ENCODE measurements at places on chromosomes 5 and 9.
A peak's percentile ranks its signal among the peaks of the same experiment; 100 is the strongest.

DNA sequence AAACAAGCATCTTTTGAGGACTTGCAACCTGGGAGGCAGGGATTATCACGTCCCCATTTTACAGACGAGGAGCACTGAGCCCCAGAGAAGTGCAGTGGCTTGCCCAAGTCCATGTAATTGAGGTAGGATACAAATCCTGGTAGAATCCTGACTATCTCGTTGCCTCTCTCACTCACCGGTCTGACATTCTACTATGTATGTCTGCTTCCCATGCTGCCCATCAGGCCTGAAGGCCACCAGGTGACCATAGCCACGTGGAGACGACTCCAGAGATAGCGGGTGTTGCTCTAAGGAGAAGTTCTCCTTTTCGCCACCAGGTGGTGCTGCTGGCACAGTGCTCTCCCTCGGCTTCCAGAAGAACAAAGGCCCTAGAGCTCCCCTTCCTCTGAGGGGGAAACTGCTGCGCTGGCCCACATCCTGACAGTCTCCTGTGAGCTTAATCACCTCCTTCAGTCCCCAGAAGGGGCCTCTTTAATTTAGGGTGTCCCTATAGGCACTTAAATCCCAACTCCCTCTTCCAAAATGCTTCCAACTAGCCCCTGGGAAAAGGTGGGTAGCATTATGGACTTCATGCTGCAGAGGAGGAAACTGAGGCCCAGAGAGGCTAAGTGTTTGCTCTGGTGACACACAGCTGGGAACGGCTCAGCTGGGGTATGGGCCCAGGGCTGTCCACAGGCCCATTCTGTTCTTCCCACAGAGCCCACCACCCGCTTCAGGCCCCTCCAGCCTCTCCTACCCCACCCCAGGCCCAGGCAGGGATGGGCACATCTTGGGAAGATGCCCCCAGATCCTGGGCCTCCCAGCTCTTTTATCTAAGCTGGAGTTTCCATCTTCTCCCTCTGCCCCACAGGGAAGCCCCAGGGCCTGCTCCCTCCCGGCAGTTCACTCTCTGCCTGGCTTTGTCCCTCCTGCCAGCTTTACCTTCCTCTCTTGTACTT lies 6.4 kb downstream of the SLC34A1 start:
- peak; percentile 82 for DNase-seq

DNA sequence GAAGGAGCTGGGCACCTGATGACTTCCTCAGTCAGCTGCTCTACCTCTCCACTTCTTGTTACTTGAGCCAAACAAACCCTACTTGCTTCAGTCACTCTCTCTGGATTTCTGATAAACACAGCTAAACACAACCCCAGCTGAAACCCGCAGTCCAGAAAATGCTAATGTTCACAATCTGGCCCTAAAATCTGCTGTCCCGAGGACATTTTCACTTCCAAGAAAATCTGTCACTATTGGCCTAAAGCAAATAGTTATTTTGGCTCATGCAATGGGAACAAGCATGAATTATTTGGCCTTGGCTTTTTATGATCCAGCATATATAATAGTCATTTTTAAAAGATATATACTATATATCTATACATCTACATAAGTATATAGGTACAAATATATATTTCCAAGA lies 19.1 kb downstream of the FAM81B start:
- no peak for DNase-seq

DNA sequence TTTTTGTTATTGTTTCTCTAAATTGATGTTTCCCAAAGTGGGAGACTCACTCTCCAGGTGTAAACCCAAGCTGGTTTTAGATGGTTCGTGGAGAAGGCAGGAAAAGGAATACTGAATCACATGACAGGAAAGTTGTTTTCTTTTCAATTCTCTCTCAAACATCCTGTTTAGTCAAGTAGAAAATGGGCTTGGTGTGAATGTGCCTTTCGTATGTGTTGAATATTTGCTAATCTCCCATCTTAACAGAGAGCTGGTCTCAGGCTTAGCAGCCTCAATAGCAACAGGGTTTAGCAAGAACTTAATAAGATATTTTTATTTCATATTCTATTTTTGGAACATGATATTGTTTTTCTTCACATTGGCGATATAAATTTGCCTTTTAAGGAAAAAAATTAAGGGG lies 119.7 kb downstream of the INSYN2B start:
- DNase-seq: no peak

- no peak for DNase-seq
These were observed 19.3 kb upstream of the F2RL2 start for GRCh38 chr5:76642390-76643040.

DNA sequence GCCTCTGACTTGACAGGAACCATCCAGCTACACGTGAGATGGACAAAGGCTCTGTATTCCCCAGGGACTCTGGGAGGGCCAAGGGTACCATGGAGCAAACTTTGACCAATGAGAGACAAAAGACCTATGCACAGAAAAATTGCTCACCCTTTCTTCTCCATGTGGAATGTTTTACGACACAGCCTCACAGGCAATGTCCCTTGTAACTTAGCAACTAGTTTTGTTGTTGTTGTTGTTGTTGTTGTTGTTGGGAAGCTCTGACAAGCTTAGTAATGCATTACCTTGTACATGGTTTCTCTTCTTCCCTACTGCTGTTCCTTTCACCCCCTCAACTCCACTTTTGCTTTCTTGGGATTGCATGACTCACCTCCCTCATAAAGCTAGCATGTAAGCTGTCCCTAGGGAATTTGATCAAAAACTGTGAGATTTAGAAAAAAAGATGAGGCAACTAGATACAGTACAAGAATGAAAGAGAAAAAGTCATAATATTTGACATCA lies 550.9 kb downstream of the RAB3C start:
- DNase-seq: no peak

- DNase-seq: no peak
These were observed 124.2 kb downstream of the WNK2 start for GRCh38 chr9:93308158-93308602.

DNA sequence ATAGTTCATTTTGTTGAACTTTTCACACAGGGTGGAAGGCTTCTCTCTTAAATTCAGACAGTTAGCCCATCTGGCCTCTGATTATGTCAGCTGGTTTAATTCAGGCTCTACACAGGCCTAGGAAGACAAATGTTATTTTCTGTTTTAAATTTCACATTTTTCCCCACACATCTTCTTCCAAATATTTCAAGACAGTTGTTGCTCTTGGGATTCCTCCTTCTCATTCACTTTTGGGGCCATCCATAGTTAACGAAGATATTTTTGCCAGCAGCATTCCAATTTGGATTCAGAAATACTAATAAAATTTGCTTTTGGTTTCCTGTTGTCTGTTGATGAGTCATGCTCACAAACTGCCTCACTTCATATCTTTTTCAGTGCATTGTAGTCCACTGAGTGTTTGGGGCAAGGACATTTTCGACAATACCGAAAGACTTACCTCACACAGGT lies 475.4 kb downstream of the DMAC1 start:
- DNase-seq: no peak

- no peak for DNase-seq
These were observed 141.0 kb downstream of the MEF2C start for GRCh38 chr5:88741964-88742363.

GRCh38 chr5:44827681-44828080 lies 18.9 kb downstream of the MRPS30 start:
- no peak for DNase-seq

DNA sequence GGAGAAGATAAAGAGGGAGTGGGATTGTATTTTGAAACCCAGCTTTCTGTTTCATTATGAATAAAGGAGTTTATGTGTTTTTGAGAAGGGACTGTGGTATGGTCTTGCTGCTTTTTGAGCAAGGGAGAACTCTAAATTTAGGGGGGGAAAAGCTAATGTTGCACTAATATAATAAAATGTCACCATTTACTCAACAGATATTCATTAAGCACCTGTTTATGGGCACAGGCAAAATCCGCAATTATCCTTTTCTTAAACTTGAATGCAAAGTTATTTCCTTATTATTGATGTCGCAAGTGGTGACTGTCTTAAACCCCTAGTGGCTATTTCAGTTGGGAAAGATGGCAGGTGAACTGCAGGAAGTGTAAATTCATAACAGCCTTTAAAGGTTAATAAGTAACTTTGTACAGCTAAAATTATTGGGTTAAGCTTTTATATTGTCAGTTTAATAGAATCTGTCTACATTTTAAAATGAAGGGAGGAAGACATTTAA lies 1.5 kb downstream of the CDC42SE2 start:
- peak; percentile 26 for DNase-seq

GRCh38 chr5:95973793-95974325 lies 12.2 kb upstream of the ELL2 start:
- no peak for DNase-seq

GRCh38 chr5:17367256-17367840 lies 130.7 kb upstream of the TAF11L2 start:
- no peak for DNase-seq

DNA sequence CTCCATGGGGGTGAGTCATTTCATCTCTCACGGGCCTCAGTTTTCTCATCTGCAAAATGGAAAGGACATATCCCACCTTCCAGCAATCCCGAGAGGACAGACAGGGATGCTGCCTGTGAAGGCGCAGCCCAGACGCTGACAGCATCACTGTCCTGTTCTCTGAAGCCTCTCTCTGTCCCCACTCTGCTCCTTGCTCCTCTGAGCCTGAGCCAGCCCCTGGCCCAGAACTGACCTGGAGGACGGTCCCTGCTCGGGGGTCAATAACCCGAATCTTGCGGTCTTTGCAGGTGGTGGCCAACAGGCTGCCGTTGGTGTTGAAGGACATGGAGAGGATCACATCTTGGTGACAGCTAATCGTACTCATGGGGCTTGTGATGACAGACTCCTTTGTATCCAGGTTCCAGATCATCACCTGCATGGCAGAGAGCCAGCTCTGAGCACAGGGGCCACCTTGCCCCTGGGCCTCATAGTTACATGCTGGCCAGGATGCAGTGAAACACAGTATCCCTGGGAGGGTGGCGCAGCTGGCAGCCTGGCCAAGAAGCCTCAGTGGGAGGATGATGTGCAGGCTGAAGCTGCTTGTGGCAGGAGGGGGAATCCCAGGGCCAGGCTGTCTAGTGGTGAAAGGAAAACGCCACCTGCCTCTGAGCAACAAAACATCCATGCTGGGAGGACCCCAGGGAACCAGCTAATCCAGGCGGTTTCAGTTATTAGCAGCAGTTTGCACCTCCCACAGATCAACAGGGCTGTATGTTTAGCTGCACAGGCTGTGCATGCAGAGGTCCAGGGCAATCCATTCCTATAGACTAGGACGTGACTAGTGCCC lies 14.0 kb upstream of the TRIM14 start:
- no peak for DNase-seq

DNA sequence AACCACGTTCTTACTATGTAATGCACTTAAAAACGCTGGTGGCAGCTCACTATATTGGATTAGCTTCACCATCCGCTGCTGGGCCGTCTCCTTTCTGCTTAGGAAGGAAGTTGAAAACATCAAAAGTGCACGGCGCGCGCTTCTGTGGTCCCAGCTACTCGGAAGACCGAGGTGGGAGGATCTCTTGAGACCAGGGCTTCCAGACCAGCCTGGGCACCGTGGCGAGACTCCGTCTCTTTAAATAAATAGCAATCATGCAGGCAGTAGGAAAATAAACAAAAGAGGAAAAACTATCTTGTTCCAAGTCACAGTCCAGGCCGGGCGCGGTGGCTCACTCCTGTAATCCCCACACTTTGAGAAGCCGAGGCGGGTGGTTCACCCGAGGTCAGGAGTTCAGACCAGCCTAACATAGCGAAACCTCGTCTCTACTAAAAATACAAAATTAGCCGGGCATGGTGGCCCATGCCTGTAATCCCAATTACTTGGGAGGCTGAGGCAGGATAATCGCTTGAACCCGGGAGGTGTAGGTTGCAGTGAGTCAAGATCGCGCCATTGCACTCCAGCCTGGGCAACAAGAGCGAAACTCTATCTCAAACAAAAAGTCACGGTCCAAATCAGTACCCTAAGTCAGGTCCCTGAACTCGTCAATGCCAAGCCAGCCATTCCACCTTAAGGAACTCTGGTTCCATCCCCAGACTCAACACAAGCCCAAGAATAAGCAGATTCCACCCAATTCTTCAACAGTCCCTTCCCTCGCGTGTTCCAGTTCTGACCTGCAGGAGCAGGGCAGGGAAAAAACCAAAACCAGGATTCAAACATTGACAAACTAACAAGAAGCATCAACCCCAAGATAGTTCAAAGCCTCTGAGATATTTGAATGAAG lies 1.0 kb upstream of the GOLGA1 start:
- peak; percentile 41 for DNase-seq

GRCh38 chr9:128098297-128099230 lies 29.0 kb downstream of the PTGES2 start:
- DNase-seq: peak; percentile 98

DNA sequence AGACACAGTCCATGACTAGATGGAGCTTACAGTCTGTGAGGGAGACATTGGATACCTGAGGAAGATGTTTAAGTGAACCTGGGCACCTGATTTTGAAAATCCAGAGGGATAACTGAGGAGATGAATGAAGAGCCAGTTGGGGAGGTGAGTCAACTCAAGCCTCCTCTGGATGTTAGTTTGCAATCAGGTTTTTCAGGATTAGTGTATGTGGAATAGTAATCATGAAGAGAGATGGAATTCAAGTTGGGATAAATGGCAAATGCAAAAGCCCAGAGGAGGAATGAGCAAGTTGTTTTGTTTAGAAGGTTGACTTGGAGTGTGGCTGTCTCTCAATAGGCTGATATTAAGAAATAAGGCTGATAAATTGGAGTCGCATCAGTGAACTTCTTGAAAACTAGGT lies 28.9 kb downstream of the PRDM6 start:
- no peak for DNase-seq

- no peak for DNase-seq
These were observed 63.1 kb upstream of the NREP start for GRCh38 chr5:111820072-111820471.

DNA sequence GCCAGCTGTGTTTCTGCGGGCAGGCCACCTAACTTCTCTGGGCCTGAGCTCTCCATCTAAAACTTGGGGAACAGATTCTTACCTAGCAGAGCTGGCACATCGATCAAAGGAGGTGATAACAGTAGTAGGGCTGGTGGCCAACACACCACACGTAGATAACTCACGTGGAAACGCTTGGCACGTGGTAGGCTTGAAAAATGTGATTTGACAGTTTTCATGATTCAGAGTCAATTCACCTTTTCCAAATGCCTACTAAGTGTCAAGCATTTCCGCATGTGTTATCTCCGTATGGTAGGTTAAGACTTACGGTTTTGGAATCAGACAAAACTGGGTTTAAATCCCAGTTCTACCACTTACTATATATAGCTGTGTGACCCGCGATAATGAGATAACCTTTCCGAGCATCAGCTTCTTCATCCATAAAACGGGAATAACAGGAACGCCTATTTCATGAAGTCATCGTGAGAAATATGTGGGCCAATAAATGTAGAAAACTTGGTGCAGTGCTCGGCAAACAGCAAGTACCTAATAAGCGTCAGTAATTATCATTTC lies 25.5 kb downstream of the NDUFA8 start:
- no peak for DNase-seq

- peak; percentile 95 for DNase-seq
These were observed at the start of gene URM1 for GRCh38 chr9:128370752-128371629. URM1 (plus strand) TSS chr9:128371374; CDS start chr9:128371381, 7 bp downstream.

- DNase-seq: no peak
These were observed 53.2 kb upstream of the SMIM32 start for GRCh38 chr5:136246122-136246521.

- DNase-seq: no peak
These were observed 107.0 kb upstream of the ISL1 start for GRCh38 chr5:51276250-51276649.
